Natural killer cell (primary cell): ENCODE measurements at places on chromosomes 6 and 20. TPM values are rescaled to one million over a fixed set of nuclear protein-coding genes. Genes with fewer than 3 reads are reported as not detected.
A peak's percentile ranks its signal among the peaks of the same experiment; 100 is the strongest.

DNA sequence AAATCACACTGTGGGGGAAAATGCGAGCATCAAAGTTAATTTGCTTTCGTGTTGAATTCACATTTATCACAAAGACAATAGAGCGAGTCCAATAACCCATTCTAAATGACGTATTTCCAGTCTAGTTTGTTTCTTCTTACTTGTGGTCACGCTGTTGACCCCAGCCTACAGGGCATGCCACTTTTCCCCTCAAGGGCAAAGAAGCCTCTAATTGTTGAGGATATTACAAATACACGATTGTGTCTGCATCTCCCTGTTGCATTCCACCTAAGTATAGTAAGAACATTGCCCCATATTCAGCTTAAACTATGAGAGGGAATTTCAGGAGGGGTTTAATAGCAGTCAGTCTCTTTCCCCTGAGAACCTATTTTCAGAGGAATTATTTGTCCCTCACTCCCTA, 37.4 kb upstream of the DSP start:
- H3K27ac ChIP-seq, result no peak overlapping the region
- H3K27me3 ChIP-seq, result no peaks in the 10 kb centered on the region
- no peaks in the 10 kb centered on the region for H3K36me3 ChIP-seq
- H3K4me3 ChIP-seq, result no peak overlapping the region

DNA sequence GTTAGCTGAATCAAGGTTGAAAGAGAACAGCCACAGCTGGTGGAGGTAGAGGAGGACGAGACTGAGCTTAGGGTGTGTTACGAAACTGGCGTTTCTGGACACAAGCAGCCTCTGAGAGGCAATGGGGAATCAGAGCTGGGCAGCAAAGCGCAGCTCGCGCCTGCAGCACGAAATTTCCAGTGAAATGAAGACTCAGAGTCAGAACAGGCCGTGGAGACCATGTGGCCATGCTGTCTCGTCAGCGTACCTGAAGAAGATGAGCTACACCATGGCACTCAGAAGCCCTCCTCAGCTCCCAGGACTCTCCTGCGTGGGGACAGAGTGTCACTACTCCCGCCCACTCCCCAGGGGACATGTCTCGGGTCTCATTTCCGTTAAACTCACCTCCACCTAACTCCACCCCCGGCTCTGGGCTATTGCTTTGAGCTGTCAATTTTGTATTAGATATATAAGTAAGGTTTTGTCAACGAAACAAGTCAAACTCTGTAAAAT, 256.9 kb downstream of the ERMARD start:
- no peak overlapping the region for H3K27ac ChIP-seq
- no peaks in the 10 kb centered on the region for H3K36me3 ChIP-seq
- H3K4me1 ChIP-seq, result peaks cover 6% of the 10 kb centered on the region
- no peak overlapping the region for H3K4me3 ChIP-seq
- peak; percentile 6 for DNase-seq
- H3K27me3 ChIP-seq, result no peaks in the 10 kb centered on the region

Gene OR2H2
- not detected for total RNA-seq

DNA sequence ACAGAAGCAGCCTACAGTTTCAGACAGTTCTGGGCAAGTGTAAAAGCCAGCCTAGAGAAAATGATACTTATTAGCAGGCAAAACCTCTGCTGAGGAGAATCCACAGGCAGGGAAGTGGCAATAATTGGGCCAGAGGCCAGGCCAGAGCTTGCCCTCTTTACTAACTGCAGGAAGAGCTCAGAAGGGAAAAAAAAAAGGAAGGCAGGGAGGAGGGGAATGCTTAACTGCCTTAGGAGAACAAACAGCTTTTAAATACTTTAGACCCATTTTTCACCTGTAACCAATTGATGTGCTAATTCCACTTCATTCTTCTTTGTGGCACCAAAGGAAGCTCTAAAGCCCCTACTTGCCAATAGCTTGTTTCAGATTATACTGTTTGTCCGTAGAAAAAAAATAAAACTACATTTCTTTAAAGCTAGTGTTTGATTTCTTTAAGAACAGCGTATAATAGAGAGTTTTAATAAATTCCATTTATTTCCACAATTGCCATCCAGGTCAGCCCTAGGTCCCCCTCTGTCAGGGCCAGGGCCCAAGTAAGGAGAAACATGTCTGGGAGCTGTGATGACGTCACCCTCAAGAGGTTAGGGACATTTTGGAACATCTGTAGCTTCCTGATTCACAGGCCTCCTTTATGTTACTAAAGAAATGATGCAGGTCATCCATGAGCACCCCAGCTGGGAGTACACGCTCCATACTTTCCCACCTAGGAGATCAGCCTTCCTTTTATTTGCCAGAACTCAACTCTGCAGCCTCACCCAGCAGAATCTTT, 384.3 kb downstream of the CDC5L start:
- no peak overlapping the region for H3K4me3 ChIP-seq
- H3K36me3 ChIP-seq, result no peaks in the 10 kb centered on the region
- H3K4me1 ChIP-seq, result no peaks in the 10 kb centered on the region
- H3K27me3 ChIP-seq, result no peaks in the 10 kb centered on the region
- DNase-seq, result no peak

DNA sequence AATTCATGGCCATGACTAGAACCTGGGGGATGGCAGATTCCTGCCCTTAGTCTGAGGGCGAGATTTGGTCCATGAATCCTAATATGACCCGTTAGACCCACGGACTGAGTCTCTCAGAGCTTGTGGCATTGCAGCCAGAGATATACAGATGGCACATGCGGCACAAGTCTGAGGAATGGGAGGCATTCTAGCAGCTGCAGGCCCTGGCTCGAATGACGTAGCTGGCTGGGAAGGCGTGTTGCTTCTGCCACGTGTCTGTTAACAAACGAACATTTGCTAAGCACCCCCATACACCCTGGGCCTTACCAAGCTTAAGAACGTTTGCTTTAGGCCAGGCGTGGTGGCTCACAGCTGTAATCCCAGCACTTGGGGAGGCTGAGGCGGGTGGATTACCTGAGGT, 68.0 kb downstream of the CD164 start:
- H3K27me3 ChIP-seq, result no peaks in the 10 kb centered on the region
- H3K4me1 ChIP-seq, result no peaks in the 10 kb centered on the region
- no peak for DNase-seq
- H3K36me3 ChIP-seq, result no peaks in the 10 kb centered on the region

- H3K27ac ChIP-seq, result no peak overlapping the region
These were observed 49.5 kb upstream of the CCDC167 start for GRCh38 chr6:37549154-37549553.

Gene TCF15
- not detected for total RNA-seq

- H3K27me3 ChIP-seq, result no peaks in the 10 kb centered on the region
- H3K36me3 ChIP-seq, result no peaks in the 10 kb centered on the region
- no peak overlapping the region for H3K4me3 ChIP-seq
- no peaks in the 10 kb centered on the region for H3K4me1 ChIP-seq
- DNase-seq, result no peak
These were observed 18.0 kb downstream of the BAG2 start for GRCh38 chr6:57190140-57190539.

- H3K27me3 ChIP-seq, result no peaks in the 10 kb centered on the region
- no peaks in the 10 kb centered on the region for H3K36me3 ChIP-seq
- DNase-seq, result no peak
- H3K4me1 ChIP-seq, result no peaks in the 10 kb centered on the region
These were observed 213.2 kb upstream of the MANEA start for GRCh38 chr6:95364016-95364604.

Gene BACH2
- total RNA-seq, result 32.1 TPM

GRCh38 chr20:2694008-2694471, 1.5 kb downstream of the EBF4 start:
- H3K36me3 ChIP-seq, result no peaks in the 10 kb centered on the region
- H3K27me3 ChIP-seq, result peaks cover 24% of the 10 kb centered on the region
- no peak overlapping the region for H3K27ac ChIP-seq
- DNase-seq, result no peak

- DNase-seq, result no peak
- H3K27me3 ChIP-seq, result no peaks in the 10 kb centered on the region
- H3K4me3 ChIP-seq, result no peak overlapping the region
- H3K4me1 ChIP-seq, result no peaks in the 10 kb centered on the region
These were observed 766.0 kb upstream of the MAP3K7 start for GRCh38 chr6:91352878-91353277.

GRCh38 chr20:64232794-64233193, 22.8 kb upstream of the PCMTD2 start:
- H3K27me3 ChIP-seq, result no peaks in the 10 kb centered on the region
- H3K27ac ChIP-seq, result no peak overlapping the region
- no peak for DNase-seq
- no peaks in the 10 kb centered on the region for H3K36me3 ChIP-seq
- H3K4me1 ChIP-seq, result peaks cover 8% of the 10 kb centered on the region
- H3K4me3 ChIP-seq, result no peak overlapping the region

DNA sequence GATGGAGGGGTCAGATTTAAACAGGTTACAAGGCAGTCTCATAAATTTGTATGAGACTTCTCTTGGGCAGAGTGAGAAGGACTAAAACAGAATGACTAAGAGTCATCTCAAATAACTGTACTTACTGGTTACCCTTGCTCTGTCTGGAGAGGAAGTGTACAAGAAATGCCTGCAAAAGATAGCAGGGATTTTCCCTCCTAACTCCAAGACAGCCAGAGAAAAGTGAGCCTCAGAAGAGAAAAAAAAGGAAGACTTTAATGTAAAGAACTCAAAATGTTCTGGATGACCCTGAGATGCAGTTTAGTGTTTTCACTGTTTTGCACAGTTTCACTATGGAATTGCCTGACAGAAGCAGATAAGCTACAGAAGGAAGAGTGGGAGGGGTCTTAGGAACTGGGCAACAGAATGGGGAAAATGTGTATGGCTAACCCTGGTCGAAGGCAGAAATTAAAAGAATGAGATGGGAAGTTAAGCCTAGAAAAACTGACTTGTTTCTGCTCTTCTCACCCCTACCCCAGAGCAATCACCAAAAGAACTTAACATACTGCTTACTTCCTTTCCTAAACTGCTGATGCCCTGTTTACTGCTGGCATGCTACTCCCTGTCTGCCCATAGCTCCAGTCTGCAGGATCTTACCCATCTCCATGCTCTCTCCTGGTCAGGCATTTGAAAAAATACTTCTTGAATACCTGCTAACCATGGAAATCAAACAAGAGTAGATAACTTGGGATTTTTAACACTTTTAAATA, 98.1 kb upstream of the MARCKS start:
- DNase-seq, result no peak
- no peak overlapping the region for H3K27ac ChIP-seq
- no peaks in the 10 kb centered on the region for H3K27me3 ChIP-seq
- no peaks in the 10 kb centered on the region for H3K36me3 ChIP-seq
- H3K4me3 ChIP-seq, result no peak overlapping the region
- no peaks in the 10 kb centered on the region for H3K4me1 ChIP-seq

Gene CFAP206
- total RNA-seq, result not detected

Gene MED20
- total RNA-seq, result 15.2 TPM

Gene GTF2H4
- 17.9 TPM for total RNA-seq

GRCh38 chr20:7520361-7520760, 419.9 kb downstream of the HAO1 start:
- no peak overlapping the region for H3K27ac ChIP-seq
- DNase-seq, result no peak
- H3K4me1 ChIP-seq, result no peaks in the 10 kb centered on the region
- no peaks in the 10 kb centered on the region for H3K27me3 ChIP-seq
- H3K4me3 ChIP-seq, result no peak overlapping the region
